Stimulated activated CD4-positive, alpha-beta T cell treated with anti-CD3 and anti-CD28 coated beads, TNF-alpha, amount 100 ng/mL, for 1 hour (primary cell): ENCODE measurements at places on chromosomes 13 and 19.

DNA sequence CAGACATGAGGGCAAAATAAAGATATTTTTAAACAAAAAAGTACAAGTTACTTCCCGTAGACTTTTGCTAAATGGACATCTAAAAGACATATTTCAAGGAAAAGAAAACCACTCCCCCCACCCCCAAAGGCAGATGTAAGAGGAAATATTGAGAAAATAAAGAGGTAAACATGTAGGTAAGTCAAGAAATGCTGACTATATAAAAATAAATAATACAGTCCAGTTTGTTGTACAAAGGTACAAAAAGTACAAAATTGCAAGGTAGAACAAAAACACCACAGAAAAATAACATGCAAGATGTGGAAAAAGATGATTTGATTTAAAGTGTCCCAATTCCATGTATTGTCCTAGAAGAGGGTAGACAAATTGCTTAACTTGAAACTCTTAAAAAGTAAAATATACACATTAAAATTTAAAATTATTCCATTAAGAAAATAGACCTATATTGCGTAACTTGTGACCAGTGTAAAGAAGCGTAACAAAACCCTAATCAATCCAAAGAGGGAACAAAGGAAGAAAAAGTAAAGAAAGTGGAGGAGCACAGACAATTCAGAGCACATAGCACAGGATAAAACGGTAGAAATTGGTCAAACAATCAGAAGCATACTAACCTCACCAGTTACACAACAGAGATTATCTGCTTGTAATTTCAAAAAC is 58.4 kb upstream of the FAM216B start:
- no peak for DNase-seq

DNA sequence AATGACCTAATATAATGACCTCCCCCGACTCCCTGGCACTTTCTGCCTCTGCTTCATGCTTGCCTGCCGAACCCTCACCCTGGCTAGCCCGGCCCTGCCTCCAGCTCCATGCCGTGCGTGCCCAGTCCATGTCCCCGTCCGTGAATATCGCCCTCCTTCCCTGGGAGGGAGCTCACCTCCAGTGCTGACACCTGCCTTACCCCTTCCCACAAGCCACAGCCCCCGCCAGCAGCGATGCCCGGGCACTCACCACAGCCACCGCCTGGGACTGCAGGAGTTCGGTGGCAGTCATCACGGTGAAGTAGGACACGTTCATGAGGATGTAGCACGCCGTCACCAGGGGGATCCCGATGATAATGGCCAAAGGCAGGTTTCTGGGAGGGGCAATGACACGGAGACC is 10.0 kb downstream of the SLC7A9 start:
- no peak for DNase-seq

DNA sequence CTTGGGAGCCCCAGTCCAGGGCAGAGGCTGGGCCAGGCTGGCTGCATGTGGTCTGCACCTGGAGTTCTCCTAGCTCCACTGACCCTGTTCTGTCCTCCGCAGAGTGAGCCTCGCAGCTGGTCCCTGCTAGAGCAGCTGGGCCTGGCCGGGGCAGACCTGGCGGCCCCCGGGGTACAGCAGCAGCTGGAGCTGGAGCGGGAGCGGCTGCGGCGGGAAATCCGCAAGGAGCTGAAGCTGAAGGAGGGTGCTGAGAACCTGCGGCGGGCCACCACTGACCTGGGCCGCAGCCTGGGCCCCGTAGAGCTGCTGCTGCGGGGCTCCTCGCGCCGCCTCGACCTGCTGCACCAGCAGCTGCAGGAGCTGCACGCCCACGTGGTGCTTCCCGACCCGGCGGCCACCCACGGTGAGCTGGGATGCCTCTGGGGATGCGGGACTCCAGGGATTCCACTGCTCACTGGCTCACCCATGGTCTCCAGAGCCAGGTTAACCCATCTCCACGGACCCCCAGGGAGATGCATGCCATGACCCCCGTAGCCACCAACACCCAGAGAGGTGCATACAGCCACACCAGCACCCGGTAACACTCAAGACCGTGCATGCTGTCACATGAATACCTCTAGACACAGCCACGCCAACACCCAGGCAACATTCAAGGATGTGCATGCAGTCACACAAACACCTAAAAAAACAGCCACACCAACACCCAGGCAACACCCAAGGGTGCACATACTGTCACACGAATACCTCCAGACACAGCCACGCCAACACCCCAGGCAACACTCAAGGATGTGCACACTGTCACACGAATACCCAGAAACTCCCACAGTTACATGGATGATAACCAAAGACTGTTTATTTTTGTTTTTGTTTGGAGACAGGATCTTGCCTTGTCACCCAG is 8.2 kb downstream of the PKN1 start:
- DNase-seq, result no peak

GRCh38 chr19:2627319-2627829 is 75.1 kb downstream of the GNG7 start:
- no peak for DNase-seq

- no peak for DNase-seq
Observed at GRCh38 chr19:18029617-18030338, 21.8 kb downstream of the ARRDC2 start.

GRCh38 chr19:42553292-42554045 is 25.2 kb upstream of the CEACAM1 start:
- DNase-seq, result no peak

GRCh38 chr13:52010890-52011631 is at the start of gene ATP7B:
TSS of gene ATP7B (minus strand) at chr13:52011450. CDS start at chr13:52011337, 113 bp downstream.
- no peak for DNase-seq

DNA sequence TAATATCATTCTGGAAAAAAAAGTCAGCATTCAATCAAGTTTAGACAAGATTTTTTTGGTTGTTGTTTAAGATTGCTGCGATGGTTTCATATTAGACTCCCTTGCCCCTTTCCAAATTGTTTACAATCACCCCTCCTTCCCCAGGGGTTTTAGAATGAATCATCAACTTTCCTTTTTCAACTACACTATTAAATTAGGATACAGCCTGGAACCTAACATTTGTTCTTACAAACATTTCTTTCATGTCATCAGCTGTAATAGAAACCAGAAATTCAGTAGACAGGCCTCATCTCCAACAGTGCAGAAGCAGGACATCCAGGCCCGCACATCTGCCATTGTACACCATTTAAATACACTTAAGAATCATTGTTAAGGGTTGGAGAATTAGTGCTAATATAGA is 44.4 kb upstream of the WDFY2 start:
- DNase-seq, result no peak

DNA sequence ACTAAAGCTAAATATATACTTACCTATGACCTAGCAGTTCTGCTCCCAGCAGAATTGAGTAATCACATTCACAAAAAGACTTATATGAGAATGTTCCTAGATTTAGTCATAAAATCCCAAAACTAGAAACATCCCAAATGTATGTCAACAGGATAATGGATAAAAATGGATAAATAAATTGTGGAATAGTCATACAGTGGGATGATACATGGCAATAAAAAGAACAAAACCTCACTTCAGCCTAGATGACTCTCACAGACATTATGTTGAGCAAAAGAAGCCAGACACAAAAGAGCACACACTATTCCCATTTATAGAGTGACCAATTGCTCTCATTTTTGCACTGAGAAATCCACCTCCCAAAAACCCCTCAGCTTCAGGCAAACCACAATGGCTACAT is 352.4 kb upstream of the HTR2A start:
- DNase-seq, result no peak
